Common myeloid progenitor, CD34-positive (primary cell): ENCODE measurements at places on chromosomes 5 and 9.

DNA sequence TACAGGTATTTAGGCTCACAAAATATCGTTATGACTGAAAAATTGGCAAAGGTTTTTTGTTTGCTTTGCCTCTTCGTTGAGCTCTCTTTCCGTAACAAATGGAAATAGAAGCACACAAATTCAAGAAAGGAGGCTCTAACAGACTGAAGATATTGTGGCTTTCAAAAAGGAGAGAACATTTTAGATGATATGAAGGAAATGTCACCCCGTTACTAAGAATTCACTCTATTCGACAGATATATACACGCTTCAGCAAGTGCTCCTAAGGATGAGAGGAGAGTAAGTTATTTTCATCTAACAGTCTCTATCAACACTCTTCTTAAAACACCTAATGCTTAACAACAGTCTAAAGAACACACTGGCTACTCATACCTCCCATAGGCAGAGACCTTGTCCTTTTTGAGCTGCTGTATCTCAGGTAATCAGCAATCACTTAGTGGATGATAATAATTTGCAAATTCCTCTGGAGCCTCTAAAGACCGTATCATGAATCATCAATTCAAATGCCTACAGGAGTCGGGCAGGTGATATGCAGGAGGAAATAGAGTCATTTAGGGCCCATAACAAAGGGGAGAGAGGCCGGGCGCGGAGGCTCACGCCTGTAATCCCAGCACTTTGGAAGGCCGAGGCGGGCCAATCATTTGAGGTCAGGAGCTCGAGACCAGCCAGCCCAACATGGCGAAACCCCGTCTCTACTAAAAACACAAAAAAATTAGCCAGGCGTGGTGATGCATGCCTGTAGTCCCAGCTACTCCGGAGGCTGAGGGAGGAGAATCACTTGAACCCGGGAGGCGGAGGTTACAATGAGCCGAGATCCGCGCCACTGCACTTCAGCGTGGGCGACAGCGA, 1.4 kb upstream of the HSDL2 start:
- peak; percentile 12 for DNase-seq

GRCh38 chr5:150640311-150641005, at the start of gene SYNPO:
SYNPO (plus strand) TSS chr5:150640660; CDS start chr5:150648276, 7,616 bp downstream.
- DNase-seq = no peak

- no peak for DNase-seq
These were observed 101.5 kb upstream of the SNX2 start for GRCh38 chr5:122673343-122673742.

DNA sequence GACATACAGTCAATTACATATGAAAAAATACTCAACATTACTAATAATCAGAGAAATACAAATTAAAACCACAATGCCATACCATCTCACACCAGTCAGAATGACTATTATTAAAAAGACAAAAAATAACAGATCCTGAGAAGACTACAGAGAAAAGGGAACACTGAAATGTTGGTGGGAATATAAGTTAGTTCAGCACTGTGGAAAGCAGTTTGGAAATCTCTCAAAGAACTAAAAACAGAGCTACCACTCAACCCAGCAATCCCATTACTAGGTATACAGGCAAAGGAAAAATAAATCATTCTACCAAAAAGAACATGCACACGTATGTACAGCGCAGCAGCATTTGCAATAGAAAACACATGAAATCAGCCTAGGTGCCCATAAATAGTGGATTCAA, 41.6 kb upstream of the CCNG1 start:
- no peak for DNase-seq

- DNase-seq = no peak
These were observed 65.0 kb downstream of the MAST4 start for GRCh38 chr5:66661149-66661548.

DNA sequence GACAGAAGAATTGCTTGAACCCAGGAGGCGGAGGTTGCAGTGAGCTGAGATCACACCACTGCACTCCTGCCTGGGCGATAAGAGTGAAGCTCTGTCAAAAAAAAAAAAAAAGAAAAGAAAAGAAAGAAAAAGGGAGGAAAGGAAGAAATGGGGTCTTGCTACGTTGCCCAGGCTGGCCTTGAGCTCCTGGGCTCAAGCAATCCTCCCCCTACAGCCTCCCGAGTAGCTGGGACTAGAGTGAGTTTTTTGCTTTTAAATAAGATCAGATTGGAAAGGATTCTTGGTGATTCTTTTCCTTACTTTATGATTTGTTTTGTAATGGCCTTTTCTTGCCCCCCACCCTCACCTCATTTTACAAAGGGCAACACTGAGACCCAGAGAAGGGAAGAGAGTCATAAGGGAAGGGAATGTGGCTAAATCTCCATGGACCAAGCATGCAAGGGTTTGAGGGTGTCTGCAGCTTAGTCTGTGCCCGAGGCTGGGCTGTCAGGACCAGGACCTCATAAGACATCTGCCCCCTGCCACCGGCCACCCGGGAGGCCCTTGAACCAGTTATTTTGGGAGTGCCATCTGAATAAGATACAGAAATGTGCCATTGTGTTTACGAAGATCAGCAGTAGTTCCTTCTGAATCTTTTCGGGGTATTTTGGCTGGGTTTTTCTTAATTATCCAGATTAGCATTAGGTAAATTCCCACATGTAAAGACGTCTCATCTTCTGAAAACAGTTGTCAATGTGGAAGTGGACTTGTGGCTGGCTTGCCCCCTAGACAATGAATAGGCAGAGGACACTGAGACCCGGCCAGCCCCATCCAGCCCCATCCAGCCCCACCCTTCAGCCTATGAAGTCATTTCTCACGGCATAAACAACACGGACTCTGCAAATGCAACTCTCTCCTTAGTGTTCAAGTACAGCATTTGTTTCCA, 44.5 kb upstream of the GRHPR start:
- no peak for DNase-seq

DNA sequence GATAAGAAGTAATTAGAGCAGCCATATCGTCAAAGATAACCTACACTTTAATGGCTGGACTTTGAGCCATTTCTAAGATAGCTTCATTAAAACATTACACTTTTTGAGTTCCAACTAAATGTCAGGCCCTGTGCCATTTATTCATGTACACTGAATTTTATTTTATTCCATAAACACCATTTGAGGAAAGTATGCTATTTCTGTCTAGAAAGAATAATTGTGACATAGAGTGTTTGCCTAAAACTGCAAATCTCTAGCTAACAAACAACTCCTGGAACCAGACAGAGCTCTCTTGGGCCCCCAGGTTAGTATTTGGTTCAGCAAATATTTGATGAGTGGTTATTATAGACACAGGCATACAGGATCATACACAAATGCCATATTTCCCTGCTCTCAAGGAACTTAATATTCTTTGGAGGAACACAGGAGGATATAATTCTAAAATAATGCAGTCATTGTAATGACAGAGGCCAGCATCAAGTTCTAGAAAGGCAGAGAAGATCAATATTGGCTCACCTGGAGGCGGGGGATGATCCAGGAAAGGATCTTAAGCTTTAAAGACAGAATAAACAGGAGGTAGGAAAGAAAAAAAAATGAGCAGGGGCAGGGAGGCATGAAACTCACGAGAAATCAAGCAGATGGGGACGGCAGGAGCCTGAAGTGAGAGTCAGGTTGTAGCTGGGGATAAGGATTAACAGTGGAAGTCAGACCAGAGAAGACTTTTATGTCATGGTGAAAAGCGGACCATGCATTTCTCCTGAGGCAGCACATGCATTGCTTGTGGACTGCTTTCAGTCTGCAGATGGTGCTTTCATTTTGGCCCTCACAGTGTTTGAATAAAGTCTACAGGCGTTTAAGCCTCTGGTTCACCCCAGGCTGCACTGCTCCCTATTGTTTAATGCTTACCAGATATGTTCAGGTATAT, 127.7 kb downstream of the GCNT1 start:
- no peak for DNase-seq

GRCh38 chr5:177472460-177473442, 683 bp downstream of the DBN1 start:
- DNase-seq = peak; percentile 85

DNA sequence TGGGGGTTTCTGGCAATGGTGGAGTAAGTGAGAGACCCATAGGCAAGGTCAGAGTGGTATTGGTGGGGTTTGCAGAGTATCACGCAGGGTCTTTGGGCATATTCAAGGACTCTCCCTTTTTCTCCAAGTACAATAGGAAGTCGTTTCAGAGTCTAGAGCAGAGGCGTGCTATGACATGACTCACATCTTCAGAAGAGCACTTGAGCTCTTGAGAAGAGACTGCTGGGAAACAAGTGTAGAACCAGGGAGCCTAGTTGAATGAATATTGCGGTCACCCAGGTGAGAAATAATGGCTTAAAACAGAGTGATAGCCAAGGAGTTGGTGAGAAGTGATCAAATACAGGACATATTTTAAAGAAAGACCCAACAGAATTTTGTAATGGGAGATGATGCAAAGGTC, 813.4 kb downstream of the TLE1 start:
- no peak for DNase-seq

GRCh38 chr9:128068386-128069205, 564 bp downstream of the SLC25A25 start:
- DNase-seq = no peak

DNA sequence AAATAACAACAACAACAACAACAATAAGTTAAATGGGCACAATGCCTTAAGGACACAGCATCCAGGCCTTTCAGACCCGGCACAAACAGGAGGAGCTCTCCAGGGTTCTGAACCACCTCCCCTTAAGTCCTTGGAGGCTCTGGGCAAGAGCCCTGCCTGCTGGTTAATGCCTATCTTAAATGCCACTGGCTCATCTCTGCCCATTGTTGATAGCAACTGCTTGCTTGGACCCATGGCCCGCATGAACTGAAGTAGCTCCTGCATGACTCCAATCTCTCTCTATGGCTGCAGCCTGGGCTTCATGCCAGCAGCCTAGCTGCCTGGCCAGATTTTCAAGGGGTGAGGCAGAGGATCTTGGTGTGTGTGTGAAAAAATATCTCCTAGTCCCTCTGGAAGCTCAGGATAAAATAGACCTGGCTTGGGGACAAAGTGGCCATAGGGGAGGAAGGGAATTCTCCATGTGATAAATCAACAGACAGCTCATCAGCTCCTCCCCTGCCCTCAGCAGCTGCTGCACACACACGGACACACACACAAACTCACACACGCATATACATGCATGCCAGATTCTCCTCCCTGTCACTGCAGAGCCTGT, 27.4 kb downstream of the FAM219A start:
- peak; percentile 81 for DNase-seq

GRCh38 chr5:112681481-112681908, 56.2 kb upstream of the APC start:
- no peak for DNase-seq

GRCh38 chr9:121989010-121989409, 104.1 kb downstream of the TTLL11 start:
- no peak for DNase-seq
